ENCODE measurements at places on chromosomes 16 and 17. TPM values are rescaled to one million over a fixed set of nuclear protein-coding genes. Genes with fewer than 3 reads are reported as not detected.

CETP gene
- 2.1 TPM for total RNA-seq

ADORA2B gene
- 0.62 TPM for total RNA-seq

KRTAP4-3 gene
- not detected for total RNA-seq

- peaks cover 9% of the 10 kb centered on the region for H3K27me3 ChIP-seq
- peak overlapping the region; percentile 48 for H3K4me3 ChIP-seq
- H3K4me1 ChIP-seq: peaks cover 62% of the 10 kb centered on the region
- no peaks in the 10 kb centered on the region for H3K36me3 ChIP-seq
These were observed 818 bp downstream of the TPPP3 start for GRCh38 chr16:67392301-67393059.

GRCh38 chr16:52572656-52573055 is 25.7 kb upstream of the TOX3 start:
- no peaks in the 10 kb centered on the region for H3K36me3 ChIP-seq
- DNase-seq: no peak
- H3K4me1 ChIP-seq: no peaks in the 10 kb centered on the region
- H3K27me3 ChIP-seq: no peaks in the 10 kb centered on the region
- no peak overlapping the region for H3K27ac ChIP-seq
- H3K4me3 ChIP-seq: no peak overlapping the region

GRCh38 chr16:25177512-25177830 is 39.3 kb upstream of the AQP8 start:
- H3K27me3 ChIP-seq: no peaks in the 10 kb centered on the region
- H3K4me3 ChIP-seq: no peak overlapping the region

CEP295NL gene
- 0.81 TPM for total RNA-seq

PDE6G gene
- total RNA-seq: not detected

GRCh38 chr17:69064001-69064400 is 3.3 kb upstream of the ABCA9 start:
- H3K27me3 ChIP-seq: no peaks in the 10 kb centered on the region
- peaks cover 49% of the 10 kb centered on the region for H3K4me1 ChIP-seq
- no peak for DNase-seq
- H3K27ac ChIP-seq: no peak overlapping the region
- H3K36me3 ChIP-seq: peaks cover 4% of the 10 kb centered on the region

VMO1 gene
- total RNA-seq: 0.38 TPM

- H3K27me3 ChIP-seq: no peaks in the 10 kb centered on the region
- H3K4me3 ChIP-seq: no peak overlapping the region
- DNase-seq: no peak
- H3K27ac ChIP-seq: no peak overlapping the region
- no peaks in the 10 kb centered on the region for H3K36me3 ChIP-seq
These were observed 57.2 kb upstream of the SEC14L1 start for GRCh38 chr17:77083531-77083930.

RHBDL3 gene
- total RNA-seq: 0.28 TPM

ATP1B2 gene
- total RNA-seq: 6.5 TPM

GRN gene
- 113 TPM for total RNA-seq

DNA sequence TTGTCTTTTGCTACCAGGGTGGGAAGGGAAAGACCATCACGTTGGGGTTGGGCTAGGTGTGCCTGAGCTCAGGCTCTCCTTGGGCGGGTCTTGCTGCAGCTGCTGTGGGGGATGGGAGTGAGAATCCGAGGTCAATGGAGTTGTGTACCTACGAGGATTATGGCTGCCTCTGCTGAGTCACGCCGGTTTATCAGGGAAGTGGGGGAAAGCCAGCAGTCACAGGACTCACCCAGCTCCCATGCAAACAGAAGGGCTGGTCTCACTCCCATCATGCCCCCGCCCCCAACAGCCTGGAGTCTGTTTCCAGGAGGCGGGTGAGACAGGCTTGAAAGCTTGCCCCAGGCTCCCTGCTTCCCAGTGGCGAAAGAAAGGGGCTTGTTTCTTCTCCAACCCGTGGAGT is 1259.0 kb upstream of the GOT2 start:
- no peaks in the 10 kb centered on the region for H3K27me3 ChIP-seq
- no peaks in the 10 kb centered on the region for H3K4me1 ChIP-seq
- no peak overlapping the region for H3K27ac ChIP-seq
- no peak for DNase-seq
- H3K4me3 ChIP-seq: no peak overlapping the region
- no peaks in the 10 kb centered on the region for H3K36me3 ChIP-seq

WSCD1 gene
- 4.2 TPM for total RNA-seq

DNA sequence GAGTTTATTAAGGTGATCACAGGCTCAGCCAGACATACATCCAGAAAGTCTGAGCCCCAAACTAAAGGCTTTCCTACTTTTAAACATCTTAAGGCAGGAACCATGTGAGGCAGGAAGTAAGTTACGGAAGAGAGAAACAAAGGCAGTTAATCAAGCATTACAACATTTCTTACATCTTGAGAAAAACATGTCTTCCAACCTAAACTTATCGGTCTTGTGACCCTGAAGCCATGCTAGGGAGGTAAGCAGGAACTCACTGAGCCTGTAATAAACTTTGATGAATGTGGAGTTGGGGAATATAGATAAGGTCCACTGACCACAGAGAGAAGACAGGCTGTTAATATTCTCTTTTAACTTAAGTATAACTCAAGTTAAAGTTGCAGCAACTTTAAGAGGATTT is 3.5 kb upstream of the ACSM3 start:
- DNase-seq: no peak
- H3K27me3 ChIP-seq: no peaks in the 10 kb centered on the region
- H3K27ac ChIP-seq: no peak overlapping the region
- no peak overlapping the region for H3K4me3 ChIP-seq
